ENCODE measurements at places on chromosomes 6 and 20. TPM values are rescaled to one million over a fixed set of nuclear protein-coding genes. Genes with fewer than 3 reads are reported as not detected.

RAET1L gene
- total RNA-seq, result not detected

HLA-F gene
- 4.4 TPM for total RNA-seq

ASIP gene
- not detected for total RNA-seq

MLIP gene
- not detected for total RNA-seq

F13A1 gene
- total RNA-seq, result 11.4 TPM

MCCD1 gene
- not detected for total RNA-seq

TREM2 gene
- not detected for total RNA-seq

- H3K4me1 ChIP-seq, result peaks cover 17% of the 10 kb centered on the region
- peak; percentile 79 for DNase-seq
- H3K27me3 ChIP-seq, result no peaks in the 10 kb centered on the region
- H3K36me3 ChIP-seq, result no peaks in the 10 kb centered on the region
Observed at GRCh38 chr6:27893836-27894807, 18.1 kb downstream of the OR2B2 start.

- no peak overlapping the region for H3K27ac ChIP-seq
- H3K4me3 ChIP-seq, result no peak overlapping the region
- DNase-seq, result no peak
- H3K4me1 ChIP-seq, result peaks cover 15% of the 10 kb centered on the region
- no peaks in the 10 kb centered on the region for H3K27me3 ChIP-seq
Observed at GRCh38 chr6:13075141-13075845, 253.0 kb downstream of the TBC1D7 start.

DNA sequence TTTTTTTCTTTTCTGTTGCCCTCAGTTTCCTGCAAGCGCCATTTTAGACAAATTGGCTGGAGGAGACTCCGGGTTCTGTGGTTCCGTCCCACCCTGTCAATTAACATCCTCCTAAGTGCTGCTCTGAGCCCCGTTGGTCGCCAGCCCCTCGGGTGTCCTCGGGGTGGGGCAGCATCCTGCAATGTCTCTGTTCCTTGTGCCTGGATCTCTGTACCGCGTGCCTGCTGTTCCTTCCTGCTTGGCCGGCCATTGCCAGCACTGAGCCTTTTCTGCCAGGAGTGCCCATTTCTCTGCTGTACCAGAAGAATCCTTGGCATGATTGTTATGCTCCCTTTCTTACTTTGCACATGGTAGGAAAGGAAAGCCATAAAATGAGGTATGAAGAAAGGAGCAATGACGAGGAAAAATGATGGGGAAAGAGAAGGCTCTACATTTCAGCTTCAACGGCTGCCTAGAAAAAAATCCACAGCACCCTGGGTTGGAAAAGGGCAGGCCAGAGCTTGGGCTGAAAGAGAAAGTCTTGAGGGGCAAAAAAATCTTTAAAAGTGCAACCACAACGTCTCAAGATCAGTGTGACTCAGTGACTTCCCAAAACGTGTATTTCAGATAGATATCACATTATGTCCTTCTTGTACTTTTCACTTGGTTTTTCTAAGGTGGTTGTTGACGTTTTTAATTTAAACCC, 256.7 kb downstream of the CLIC5 start:
- no peak overlapping the region for H3K27ac ChIP-seq
- H3K36me3 ChIP-seq, result no peaks in the 10 kb centered on the region
- no peaks in the 10 kb centered on the region for H3K27me3 ChIP-seq
- no peak overlapping the region for H3K4me3 ChIP-seq
- no peak for DNase-seq

- H3K36me3 ChIP-seq, result peaks cover 3% of the 10 kb centered on the region
- no peaks in the 10 kb centered on the region for H3K27me3 ChIP-seq
- H3K4me3 ChIP-seq, result no peak overlapping the region
- H3K4me1 ChIP-seq, result no peaks in the 10 kb centered on the region
- no peak for DNase-seq
Observed at GRCh38 chr6:165098165-165098564, 211.2 kb downstream of the C6orf118 start.

DNA sequence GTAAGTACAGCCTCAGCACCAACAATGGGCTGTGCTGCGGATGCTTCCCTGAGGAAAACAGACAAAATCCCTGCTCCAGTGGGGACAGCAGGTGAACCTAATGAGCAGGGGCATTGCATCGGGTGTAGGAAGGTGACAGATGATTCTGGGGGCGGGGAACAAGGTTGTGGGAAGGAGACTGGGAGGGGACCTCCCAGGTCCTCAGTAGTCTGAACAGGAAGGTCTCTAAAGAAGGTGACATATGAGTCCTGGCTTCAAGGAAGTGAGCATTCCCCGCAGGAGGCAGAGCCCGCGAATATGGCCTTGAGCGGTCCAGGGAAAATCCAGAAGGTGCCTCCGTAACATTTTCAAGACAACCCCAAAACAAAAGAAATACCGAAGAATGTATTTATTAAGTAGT, 19.4 kb downstream of the ULBP1 start:
- H3K27me3 ChIP-seq, result peaks cover 92% of the 10 kb centered on the region
- no peak overlapping the region for H3K4me3 ChIP-seq
- H3K4me1 ChIP-seq, result no peaks in the 10 kb centered on the region

- no peak overlapping the region for H3K4me3 ChIP-seq
- no peaks in the 10 kb centered on the region for H3K27me3 ChIP-seq
- no peaks in the 10 kb centered on the region for H3K36me3 ChIP-seq
- DNase-seq, result no peak
Observed at GRCh38 chr6:139014945-139015344, 13.6 kb upstream of the ABRACL start.

DNA sequence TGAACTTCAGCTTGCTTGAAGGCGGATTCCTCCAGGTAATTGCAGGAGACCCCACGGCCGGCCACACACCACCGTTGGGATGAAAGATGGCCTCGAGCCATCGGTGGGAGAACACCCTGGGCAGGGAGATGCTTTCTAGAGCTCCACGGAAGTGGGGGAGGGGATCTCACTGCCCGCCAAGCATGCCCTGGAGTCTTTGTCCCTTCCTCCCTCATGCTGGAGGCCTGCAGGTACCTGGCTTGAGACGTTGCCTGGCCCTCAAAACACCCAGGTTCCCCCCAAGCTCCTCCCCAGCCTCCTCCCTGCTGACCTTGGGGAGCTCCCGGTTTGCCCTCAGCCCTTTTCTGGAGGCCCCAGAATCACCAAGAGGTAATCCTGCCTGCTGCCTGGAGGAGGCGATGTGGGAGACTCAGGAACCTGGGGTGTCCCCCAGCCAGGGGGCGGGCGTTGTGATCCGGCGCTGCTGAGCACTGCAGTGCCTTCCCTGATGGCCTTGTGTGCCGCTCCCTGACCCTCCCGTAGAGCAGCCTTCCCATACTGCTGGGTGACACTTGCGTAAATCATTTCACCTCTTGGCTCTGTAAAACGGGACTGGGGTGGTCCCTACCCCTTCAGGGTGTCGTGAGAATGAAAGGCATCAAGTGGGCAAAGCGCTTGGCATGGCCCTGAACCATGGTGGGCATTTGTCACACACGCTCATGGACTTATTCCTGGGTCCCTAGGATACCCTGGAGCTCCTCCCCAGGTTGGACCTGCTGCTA, 91.4 kb downstream of the CEBPB start:
- no peak overlapping the region for H3K27ac ChIP-seq
- no peaks in the 10 kb centered on the region for H3K4me1 ChIP-seq
- H3K27me3 ChIP-seq, result no peaks in the 10 kb centered on the region

- no peak for DNase-seq
- no peak overlapping the region for H3K27ac ChIP-seq
- H3K36me3 ChIP-seq, result no peaks in the 10 kb centered on the region
- no peaks in the 10 kb centered on the region for H3K27me3 ChIP-seq
- H3K4me1 ChIP-seq, result peaks cover 39% of the 10 kb centered on the region
- no peak overlapping the region for H3K4me3 ChIP-seq
Observed at GRCh38 chr6:137549106-137549505, 54.9 kb upstream of the OLIG3 start.

DNA sequence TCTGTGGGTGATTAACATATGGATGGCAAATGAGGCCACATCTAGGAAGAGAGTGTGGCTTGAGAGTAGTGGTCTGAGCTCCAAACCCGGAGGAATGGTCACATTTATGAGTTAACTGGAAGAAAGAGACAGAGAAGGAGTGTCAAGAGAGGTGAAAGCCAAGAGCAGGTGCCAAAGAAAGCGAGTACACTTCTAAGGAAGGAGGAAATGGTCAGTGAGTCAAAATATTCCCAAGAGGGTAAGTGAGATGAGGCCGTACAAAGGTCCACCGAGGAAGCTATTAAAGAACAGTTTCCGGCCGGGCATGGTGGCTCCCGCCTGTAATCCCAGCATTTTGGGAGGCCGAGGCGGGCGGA, 104.5 kb upstream of the RNF24 start:
- no peaks in the 10 kb centered on the region for H3K36me3 ChIP-seq
- H3K4me3 ChIP-seq, result no peak overlapping the region
- H3K4me1 ChIP-seq, result no peaks in the 10 kb centered on the region
- H3K27ac ChIP-seq, result no peak overlapping the region
- DNase-seq, result no peak
- H3K27me3 ChIP-seq, result no peaks in the 10 kb centered on the region

- no peak overlapping the region for H3K27ac ChIP-seq
- H3K4me1 ChIP-seq, result peaks cover 46% of the 10 kb centered on the region
- H3K36me3 ChIP-seq, result no peaks in the 10 kb centered on the region
- peaks cover 6% of the 10 kb centered on the region for H3K27me3 ChIP-seq
- DNase-seq, result no peak
Observed at GRCh38 chr20:37911261-37911660, 8.3 kb downstream of the VSTM2L start.

DNA sequence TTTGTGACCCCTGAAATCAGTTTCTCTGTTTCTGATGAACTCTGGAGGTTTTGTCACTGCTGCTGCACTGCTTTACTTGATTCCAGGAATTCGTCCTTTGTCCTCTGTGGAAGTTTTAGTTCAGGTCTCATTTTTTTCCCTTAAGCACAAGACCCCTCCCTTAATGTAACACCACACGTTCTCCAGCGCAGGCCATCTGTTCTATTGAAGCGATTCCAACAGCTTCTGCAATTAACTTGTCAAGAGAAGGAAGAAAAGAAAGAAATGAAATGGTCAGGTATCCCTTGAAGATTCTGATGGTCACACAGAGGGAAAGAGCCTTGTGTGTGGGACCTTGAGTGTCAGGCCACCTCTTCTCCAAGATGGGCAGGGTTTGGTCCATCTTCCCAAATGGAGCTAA, 7.8 kb upstream of the MAS1L start:
- no peak for DNase-seq
- no peak overlapping the region for H3K4me3 ChIP-seq
- H3K4me1 ChIP-seq, result no peaks in the 10 kb centered on the region
- H3K36me3 ChIP-seq, result no peaks in the 10 kb centered on the region
- no peak overlapping the region for H3K27ac ChIP-seq

- H3K4me3 ChIP-seq, result no peak overlapping the region
- no peaks in the 10 kb centered on the region for H3K27me3 ChIP-seq
- H3K27ac ChIP-seq, result no peak overlapping the region
- DNase-seq, result no peak
Observed at GRCh38 chr20:56527521-56527920, 3.0 kb downstream of the FAM209A start.

DNA sequence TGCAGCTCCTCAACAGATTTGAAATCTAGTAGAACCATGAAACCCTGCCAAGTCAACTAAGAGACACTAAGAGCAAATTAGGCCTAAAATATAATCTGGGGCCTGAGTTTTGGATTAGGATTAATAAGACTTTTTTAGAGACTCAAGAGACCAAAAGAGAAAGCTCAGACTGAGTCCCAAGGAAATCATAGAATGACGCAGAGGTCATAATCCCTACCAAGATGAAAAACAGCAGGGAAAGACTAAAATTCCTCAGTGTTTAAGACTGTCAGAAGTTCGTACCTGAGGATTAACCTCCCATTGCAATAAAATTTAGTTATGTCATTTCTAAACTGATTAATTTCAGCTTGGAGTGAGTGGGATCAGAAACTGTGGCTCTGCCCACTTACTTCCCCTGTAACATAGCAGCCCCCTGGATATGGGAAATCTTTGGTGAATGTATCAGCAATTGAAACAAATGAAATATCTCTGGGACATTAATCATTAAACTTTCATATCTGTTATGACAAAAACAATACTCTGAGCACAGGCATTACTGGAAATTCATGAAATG, 200.3 kb downstream of the EDN1 start:
- H3K36me3 ChIP-seq, result no peaks in the 10 kb centered on the region
- no peaks in the 10 kb centered on the region for H3K27me3 ChIP-seq
- H3K27ac ChIP-seq, result no peak overlapping the region
- DNase-seq, result no peak
- H3K4me1 ChIP-seq, result no peaks in the 10 kb centered on the region
- no peak overlapping the region for H3K4me3 ChIP-seq

DNA sequence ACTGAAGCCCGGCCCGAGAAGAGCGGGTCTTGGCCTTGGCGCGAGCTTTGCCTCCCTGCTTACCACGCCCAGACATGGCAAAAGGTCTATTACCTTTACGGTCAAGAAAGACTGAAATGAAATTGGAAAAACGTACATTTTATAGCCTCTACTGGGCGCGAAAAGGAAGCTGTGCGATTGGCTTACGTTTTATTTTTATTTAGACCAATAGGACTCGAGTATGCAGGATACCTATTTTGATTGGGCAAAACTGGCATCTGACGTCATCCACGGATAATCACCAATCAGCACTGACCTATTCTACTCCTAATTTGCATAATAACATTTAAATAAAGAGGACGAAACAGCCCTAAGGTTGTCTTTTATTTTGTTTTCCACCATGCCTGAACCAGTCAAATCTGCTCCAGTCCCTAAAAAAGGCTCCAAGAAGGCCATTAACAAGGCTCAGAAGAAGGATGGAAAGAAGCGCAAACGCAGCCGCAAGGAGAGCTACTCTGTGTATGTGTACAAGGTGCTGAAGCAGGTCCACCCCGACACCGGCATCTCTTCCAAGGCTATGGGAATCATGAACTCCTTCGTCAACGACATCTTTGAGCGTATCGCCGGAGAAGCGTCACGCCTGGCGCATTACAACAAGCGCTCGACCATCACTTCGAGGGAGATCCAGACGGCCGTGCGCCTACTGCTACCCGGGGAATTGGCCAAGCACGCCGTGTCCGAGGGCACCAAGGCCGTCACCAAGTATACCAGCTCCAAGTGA, 97.4 kb downstream of the OR2B2 start:
- peak; percentile 95 for DNase-seq
- peak overlapping the region; percentile 93 for H3K27ac ChIP-seq
- H3K36me3 ChIP-seq, result no peaks in the 10 kb centered on the region
- no peaks in the 10 kb centered on the region for H3K27me3 ChIP-seq
- no peaks in the 10 kb centered on the region for H3K4me1 ChIP-seq

DNA sequence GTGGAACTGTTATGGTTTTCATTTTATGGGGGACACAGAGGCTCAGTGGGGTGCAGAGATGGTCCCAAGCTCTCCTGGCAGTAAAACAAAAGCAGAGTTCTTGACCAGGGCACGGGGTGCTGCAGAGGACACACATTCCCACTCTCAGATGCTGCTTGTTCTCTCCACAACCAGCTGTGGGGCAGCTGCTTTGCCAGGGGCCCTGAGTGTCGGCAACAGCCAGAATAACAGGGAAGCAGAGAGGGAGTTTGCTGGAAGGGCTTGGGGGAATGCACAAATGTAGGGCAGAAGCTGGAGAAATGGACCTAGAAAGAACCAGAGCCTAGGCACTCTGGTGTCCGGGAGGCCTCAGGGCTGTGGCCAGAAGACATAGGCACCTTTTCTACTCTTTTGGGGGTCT, 93.7 kb downstream of the CDH26 start:
- no peaks in the 10 kb centered on the region for H3K27me3 ChIP-seq
- no peaks in the 10 kb centered on the region for H3K36me3 ChIP-seq
- no peak overlapping the region for H3K4me3 ChIP-seq
- H3K4me1 ChIP-seq, result no peaks in the 10 kb centered on the region
- DNase-seq, result no peak
- no peak overlapping the region for H3K27ac ChIP-seq

- H3K27me3 ChIP-seq, result no peaks in the 10 kb centered on the region
- H3K4me3 ChIP-seq, result no peak overlapping the region
- DNase-seq, result no peak
- no peaks in the 10 kb centered on the region for H3K36me3 ChIP-seq
Observed at GRCh38 chr20:5779071-5779900, 29.1 kb downstream of the SHLD1 start.
